NCI-H524 treated with DMSO at 0.1 percent for 48 hours (cell line): ENCODE measurements at places on chromosomes 6 and 20.
A peak's percentile ranks its signal among the peaks of the same experiment; 100 is the strongest.

GRCh38 chr6:144066741-144067484, 28.5 kb downstream of the SF3B5 start:
- DNase-seq, result no peak

- DNase-seq, result no peak
Observed at GRCh38 chr20:30419466-30419865, 838.0 kb upstream of the DEFB115 start.

DNA sequence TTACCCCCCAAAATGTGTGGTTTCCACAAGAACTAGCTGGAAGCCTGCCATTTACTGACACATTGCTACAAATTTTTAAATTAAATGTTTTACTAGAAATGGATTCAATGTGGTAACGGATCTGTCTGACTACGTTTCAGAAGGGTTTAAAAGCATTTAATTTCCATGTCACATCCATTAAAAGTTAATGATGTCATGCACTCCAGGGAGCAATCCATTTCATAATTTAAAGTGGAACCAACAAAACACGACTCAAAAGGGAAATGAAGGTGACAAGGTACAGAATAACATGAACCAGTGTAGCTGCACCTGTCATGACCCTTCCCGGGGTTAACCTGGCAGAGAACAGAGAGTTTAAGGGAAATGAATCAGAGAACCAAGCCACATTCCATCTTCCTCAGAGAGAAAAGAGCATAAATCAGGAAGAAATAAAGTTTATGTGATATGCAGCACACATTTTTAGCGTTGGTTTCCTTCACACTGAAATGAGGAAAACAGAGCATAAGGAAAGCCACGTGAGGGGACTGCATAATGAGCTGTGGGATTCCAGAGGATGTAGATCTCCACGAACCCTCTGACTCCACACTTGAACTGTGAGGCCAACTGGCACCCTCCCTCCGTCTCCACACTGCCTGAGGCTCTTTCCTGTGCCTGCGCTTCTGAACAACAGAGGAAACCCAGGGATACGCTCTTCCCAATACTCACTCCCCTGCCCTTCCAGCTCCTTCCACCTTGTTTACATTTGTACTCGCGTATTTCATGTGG, 170.3 kb upstream of the AHI1 start:
- no peak for DNase-seq

DNA sequence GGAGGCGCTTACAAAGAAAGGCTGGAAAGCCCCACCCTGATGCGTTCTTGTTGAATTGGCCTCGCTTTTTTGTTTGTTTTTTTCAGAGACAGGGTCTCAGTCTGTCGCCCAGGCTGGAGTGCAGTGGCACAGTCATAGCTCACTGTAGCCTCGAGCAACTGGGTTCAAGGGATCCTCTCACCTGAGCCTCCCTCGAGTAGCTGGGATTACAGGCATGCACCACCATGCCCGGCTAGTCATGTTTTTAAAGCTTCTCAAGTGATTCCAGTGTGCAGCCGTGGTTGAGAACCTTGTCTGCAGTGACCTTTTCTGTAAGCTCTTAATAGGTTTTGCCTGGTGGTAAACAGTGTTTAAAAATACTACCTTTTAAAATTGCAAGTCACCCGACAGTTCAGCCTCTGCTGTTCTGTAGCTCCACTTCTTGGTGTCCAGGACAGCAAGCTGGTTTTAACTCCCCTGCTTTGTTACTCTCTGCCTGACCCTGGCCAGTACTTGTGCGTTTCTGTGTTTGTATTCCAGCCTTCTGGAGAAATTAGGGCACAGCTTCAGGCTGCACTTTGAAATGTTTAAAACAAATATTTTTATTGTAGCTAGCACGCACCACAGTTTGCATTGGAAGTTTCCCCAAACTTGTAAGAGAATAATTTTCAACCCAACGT, 54.4 kb downstream of the KDM1B start:
- no peak for DNase-seq

DNA sequence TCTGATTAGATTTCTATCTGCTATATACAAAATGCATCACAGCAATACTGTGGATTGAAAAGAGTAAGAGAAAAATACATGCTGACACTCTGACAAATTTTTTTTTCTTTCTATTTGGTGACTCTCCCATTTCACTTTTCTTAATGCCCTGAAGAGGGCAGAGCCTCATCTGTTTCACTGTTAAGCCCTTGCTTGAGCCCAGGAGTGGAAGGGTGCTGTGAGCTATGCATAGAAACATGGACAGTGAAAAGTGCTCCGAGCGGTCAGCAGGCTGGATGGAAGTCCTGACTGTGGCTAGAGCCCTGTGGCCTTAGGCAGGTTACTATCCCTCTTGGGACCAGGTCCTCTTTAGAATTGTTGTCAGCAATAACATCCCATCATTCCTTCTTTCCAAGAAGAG, 17.4 kb upstream of the CSE1L start:
- no peak for DNase-seq

DNA sequence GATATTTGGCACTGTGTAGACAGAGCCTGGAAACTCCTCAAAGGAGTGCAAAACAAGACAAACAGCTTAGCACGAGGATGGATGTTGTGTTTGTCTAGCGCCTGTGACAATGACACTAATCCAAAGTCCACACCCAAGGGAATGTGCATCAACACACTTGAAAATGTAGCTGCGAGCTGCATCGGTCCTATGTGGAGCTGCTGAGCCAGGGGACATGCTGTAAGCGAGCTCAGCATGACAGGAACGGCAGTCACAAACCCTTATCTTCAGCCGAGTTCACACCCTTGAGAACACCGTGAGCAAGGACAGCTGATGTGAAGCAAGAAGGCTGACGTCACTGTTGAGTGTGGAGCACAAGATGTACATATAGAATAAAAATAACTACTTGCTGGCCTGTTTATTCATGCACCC, 684.3 kb downstream of the QKI start:
- no peak for DNase-seq

- DNase-seq, result no peak
Observed at GRCh38 chr6:72363844-72364740, 257.8 kb upstream of the KCNQ5 start.

DNA sequence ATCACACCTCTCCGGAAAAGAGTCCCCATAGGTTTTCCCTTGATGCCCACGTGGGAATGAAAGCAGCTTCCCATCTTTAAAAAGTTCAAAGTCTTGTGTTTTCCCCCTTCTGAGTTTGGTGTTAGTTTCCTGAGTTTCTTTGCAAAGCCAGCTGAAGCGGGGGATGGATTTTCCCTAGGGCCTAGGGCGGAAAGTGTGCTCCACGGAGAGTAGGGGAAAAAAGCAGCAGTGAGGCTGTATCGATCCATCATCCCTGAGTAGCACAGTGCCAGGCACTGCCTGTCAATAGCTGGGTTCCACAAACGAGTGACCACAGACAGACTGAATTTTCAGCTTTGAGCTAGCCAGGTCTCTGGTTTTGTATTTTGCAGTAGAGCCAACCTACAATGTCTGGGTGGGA, 1.3 kb downstream of the DAAM2 start:
- DNase-seq, result no peak

DNA sequence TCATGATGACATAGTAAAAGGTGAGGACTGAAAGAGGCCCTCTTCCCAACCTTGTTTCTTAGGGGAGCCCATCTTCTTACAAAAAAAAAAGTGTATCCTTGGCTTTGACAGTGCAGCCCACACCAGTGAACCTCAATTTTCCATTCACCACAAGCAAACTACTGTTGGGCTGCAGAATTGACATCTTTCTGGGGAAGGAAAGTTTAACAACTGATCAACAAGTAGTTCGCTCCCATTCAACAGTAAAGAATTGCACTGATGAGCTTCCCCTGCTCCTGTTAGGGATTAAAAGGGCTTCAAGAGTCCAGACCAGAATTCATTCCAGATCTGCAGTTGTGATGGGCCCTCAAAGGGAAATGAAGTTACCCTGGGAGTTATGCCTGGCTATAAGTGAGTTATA, 13.9 kb upstream of the CLIC5 start:
- DNase-seq, result no peak

GRCh38 chr6:48021904-48022303, 89.1 kb downstream of the PTCHD4 start:
- DNase-seq, result no peak

GRCh38 chr6:139472351-139473015, 98.0 kb upstream of the CITED2 start:
- DNase-seq, result no peak

GRCh38 chr6:111997853-111998208, 56.1 kb upstream of the CCN6 start:
- DNase-seq, result no peak

DNA sequence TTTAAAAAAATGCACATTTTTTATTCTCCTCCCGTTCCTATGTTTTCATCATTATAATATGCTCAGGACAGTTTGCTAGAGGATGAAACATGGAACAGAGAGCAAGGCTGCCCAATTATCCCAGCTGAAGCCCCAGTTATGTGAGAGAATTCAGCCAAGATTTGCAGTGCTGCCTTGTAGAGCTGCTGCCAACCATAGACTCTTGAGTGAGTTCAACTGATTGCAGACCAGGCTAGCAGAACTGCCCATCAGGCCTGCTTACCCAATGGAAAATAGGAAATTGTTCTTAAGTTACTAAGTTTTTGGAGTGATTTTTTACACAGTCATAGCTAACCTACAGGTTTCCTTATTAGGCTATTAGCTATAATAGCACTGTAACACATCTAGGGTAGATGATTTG, 128.7 kb upstream of the VGLL2 start:
- no peak for DNase-seq

- DNase-seq, result no peak
Observed at GRCh38 chr20:10716855-10717254, 43.1 kb upstream of the JAG1 start.

GRCh38 chr6:135268740-135269139, 87.6 kb downstream of the MYB start:
- no peak for DNase-seq

DNA sequence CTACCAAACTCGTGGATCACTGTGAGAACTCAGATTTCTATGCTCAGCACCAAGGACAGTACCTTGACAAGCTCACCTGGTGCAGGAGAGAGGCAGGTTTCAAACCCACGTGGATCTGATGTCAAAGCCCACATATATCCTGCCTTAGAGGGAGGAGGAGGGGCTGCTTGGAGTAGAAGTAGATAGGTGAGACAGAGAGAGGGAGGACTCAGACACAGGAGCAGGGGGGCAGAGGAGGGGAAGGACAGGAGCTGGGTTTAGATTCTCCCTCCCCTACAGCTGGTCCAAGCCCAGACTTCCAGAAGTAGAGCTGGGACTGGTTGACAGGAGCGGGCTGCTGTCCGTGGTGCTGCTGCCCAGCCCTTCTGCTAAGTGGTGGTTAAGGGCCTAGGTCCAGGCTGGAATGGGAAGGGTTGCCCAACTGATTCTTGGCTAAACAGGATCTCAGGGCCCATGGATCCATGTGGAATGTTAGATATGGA, 77.5 kb downstream of the CDH22 start:
- DNase-seq, result no peak

DNA sequence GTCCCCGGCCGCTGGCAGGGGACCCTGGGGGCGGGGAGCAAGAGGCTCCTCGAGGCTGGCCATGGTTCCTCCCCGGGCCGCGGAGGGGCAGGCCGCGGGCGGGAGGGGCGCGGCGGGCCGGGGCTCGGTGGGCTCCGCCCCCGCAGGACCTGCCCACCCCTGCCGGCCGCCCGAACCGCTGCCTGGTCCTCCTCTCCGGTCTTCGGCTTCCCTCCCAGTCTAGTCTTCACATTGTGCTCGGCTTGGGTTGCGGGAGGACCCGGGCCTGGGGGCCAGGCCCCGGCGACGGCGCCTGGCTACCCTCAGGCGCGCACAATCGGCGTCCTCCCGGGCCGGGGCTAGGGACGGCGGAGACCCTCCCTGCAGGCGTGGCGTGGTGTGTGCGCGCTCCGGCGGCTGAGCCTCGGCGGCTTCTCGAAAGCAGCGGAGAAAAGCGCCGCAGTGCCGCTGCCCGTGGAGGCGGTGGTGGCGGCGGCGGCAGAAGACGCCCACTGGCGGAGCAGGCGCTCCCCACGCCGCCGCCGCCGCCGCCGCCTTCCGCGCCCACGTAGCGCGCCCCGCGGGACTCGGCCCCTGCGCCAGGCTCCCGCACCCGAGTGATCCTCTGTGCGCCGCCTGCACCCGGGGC, at the start of gene PDE10A:
Gene PDE10A (minus strand): TSS at position 493 of the 628 bp plus-strand sequence. CDS start 430 bp downstream, at position 63.
- DNase-seq, result no peak

- DNase-seq, result no peak
Observed at GRCh38 chr20:36272547-36273220, 33.5 kb upstream of the DLGAP4 start.

DNA sequence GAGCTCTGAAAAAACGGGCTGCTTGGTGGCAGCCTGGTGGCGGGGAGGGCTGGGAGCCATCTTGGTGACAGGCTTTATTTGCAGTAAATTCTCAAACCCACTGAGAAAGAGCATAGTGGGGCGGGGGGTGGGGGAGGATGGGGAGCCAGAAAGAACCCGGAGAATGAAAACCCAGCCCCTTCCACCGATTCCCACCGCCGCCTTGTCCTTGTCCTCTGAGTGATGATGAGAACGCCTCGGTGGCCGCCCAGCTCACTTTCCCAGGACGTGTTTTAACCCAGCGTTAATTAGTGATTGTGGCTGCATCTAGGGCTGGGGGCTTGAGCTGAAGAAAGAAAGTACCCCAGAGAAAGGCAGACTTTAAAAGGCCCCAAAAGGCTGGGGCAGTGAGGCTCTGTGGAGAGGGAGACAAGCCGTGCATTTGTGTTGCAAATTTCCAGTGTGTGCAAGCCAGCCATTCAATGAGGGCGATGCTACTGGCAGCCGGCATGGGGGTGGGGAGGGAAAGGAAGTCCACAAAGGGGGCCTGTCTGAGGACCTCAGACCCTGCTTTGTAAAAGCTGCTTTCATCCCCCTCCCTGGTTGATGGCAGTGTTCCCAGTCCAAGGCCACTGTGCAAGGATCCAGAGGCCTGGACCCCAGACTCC, 6.2 kb upstream of the GHRH start:
- DNase-seq, result no peak

GRCh38 chr6:147717991-147718390, 209.5 kb downstream of the SAMD5 start:
- DNase-seq, result no peak

- no peak for DNase-seq
Observed at GRCh38 chr20:1803061-1803931, 91.9 kb upstream of the SIRPA start.

DNA sequence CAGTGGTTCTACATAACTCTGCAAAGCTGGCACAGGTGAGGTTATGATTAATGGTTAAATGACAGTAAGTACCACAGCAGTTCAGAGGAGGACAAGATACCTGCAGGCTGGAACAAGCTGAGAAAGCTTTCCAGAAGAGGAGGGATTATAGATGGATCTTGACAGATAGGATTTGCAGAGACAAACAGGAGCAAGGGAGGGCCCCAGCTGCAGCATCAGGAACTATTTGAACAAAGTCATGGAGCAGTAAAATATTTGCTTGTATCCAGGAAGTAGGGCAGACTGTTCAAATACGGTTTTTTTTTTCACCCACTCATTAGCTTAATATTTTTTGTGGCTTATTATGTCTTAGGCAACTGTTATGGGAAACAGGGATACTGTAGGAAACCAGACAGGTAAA, 144.4 kb upstream of the MAN1A1 start:
- DNase-seq, result peak; percentile 9

DNA sequence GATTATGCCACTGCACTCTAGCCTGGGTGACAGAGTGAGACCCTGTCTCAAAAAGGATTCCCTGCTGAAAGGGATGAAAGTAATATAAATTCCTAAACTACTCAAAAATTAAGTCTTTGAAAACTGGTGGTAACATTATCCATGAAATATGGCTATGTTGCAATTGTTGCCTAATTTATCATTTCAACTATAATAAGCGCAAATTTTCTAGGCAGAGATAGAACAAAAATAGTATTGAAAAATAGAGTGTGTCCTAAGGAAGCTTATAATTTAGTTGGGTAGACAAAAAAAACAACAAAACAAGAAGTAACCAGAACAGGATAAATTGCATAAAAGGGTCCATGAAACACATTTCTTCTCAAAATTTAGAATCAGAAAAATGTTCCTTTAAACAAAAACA, 68.0 kb downstream of the FKBP5 start:
- no peak for DNase-seq
